ENCODE measurements at places on chromosomes 4 and X.

DNA sequence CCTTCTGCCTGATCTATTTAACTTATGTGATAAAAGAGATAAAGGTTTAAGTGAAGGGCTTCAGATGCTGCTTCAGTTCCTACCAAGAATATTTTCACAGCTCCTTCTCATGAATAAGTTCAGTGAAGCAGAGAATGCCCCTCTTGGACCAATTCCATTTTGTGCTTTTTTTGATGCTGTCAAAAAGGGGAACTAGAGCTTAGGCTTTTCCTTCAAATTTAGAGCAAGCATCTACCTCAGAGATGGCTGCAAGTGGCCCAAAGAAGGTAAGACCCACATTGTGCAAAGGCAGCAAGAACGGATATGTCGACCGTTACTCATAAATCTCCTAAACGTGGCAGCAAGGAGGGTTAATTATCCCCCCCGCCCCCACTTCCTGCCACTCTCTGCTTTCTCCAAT, 4.5 kb downstream of the CHRDL1 start:
- no peak for DNase-seq

DNA sequence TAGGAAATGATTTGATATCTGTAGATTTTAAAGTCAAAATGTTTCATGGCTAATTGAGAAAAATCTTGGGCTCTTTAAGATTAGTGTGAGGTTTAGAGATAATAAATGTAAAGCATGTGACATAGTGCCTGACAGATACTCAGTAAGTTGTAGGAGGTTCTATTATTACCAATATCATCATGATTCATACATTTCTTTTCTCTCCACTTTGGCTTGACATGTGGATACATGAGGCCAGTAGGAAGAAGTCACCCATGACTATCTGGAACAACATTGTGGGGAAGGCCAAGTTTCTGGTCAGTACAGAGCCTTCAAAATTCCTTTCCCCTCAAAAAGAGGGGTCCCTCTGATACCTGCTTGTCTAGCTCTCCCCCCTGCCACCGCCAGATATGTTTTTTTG, 91.2 kb upstream of the SORBS2 start:
- no peak for DNase-seq

DNA sequence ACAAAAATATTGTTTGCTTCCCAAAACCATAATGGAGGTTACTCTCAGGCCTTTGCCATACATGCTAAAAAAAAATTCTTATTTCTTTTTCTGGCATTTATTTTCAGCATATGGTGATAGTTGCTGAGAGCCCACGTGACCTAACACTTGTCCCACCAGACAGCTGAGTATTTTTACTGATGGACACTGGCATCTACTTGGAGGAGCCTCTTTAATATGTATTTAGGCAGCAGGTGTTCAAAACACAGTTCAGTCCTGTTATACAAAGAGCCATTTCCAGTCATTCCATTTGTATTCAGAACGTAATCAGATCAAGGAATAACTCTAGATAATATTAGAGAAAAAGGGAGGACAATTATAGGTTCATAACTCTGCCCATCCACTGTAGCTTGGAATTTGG, 95.5 kb downstream of the CXCL13 start:
- DNase-seq: no peak

GRCh38 chr4:38759113-38759789, 23.5 kb downstream of the TLR10 start:
- DNase-seq: peak; percentile 65

- DNase-seq: no peak
Measured at GRCh38 chr4:118736900-118737299, 51.7 kb downstream of the METTL14 start.

All from stimulated activated naive CD8-positive, alpha-beta T cell treated with anti-CD3 and anti-CD28 coated beads, Interleukin-15, amount 100 ng/mL, for 72 hours (primary cell).